Stimulated activated CD8-positive, alpha-beta memory T cell treated with anti-CD3 and anti-CD28 coated beads, Interleukin-7, amount 100 ng/mL, for 24 hours (primary cell): ENCODE measurements at places on chromosomes 1 and 21.

DNA sequence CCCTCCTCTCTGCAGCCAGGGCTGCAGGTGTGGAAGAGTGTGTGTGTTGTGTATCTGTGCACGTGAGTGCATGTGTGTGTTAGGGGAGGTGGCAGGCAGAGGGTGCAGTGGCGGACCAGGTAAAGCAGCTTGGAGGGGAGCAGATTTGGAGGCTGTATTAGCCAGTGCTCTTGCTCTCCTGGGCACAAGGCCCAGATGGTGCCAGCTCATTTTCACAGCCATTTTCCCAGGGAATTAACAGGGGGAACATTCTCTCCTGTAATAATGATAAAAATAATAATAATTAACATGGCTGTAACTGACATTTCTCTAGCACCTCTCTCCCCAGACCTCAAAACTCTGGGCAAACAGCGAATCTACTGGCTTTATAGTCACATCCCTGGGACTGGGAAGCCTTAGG lies 43.6 kb downstream of the LRRN2 start:
- DNase-seq: no peak

DNA sequence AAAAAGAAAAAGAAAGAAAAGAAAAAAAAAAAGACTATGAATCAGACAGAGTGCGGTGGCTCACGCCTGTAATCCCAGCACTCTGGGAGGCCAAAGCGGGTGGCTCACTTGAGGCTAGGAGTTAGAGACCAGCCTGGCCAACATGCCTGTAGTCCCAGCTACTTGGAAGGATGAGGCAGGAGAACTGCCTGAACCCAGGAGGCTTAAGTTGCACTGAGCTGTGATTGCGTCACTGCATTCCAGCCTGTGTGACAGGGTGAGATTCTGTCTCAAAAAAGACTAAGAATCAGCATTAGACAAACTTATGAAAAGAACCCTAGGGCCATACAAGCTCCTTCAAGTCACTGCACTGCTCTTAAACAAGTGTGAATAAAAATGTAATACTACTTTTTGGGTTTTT lies 16.9 kb downstream of the PSMB4 start:
- no peak for DNase-seq

DNA sequence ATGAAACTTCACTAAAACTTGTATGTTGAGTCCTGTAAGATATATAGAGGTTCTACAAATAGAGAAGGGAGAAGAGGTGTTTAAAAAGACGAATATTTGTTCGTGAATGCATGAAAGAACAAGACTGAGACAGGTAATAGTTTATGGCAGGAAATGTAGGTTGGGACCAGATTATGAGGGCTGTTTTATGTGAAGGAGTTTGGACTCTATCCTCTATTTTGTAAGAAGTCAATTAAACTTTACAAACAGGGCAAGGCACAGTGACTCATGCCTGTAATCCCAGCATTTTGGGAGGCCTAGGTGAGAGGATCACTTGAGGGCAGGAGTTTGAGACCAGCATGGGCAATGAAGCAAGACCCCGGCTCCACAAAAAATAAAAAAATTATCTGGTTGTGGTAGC lies 5.7 kb downstream of the SLC35A3 start:
- no peak for DNase-seq

- no peak for DNase-seq
These were observed 162.3 kb upstream of the ADAMTS5 start for GRCh38 chr21:27129215-27129614.

DNA sequence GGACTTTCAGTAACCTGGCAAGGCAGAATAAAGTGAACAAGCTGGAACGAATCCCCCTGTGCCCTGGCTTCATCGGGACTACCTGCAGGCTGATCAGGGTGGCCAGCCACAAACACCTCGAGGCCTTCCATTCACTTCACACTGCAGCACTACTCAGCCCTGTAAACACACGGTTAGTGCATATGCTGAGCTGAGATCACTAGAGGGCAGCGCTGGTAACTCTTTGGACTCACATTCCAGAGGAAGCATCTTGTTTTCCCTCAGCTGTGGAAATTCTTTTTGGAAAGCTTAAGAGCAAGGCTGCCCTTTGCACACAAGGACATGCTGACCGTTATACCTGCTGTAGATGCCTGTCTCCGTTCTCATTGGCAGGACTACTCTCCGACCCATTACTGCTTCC lies 32.1 kb downstream of the PCSK9 start:
- DNase-seq: no peak

- DNase-seq: no peak
These were observed 140.7 kb downstream of the CYYR1 start for GRCh38 chr21:26432410-26432809.

- no peak for DNase-seq
These were observed 110.7 kb upstream of the OLFM3 start for GRCh38 chr1:102107441-102107840.

DNA sequence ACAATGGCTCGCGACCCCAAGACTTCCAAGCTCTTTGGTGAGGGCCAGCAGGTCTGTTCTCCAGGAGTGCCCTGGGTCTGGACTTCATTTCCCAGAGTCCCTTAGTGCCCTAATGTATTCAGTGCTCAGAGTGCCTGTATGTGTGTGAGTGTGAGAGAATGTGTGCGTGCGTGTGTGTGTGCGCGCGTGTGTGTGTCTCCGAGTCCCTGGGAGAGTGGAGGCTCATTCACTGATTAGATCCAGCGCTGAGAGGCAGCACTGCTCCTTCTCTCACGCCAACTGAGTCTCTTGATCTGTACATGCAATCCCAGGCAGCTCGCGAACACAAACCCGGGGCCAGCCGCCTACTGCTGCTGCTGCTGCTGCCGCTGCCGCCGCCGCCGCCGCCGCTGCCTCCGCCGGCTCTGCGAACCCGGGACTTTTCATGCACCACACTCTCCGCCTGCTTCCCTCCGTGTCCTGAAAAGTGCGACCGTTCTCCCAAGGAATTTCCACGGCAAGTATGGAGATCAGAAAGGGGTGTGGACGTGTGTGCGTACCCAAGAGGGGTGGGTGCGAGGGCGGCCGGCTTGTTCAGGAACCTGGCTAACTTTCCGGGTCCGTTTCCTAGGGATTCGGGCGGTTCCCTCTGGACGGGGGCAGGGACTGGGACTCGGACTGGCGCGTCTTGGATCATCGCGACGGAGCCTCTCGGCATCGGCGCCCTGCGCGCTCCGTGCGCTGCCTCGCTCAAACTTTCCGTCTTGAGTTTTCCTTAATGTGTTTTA lies at the start of gene RNF220:
Gene RNF220 (plus strand): TSS at position 225 of the 767 bp plus-strand sequence.
- no peak for DNase-seq

GRCh38 chr1:114609026-114609425 lies 27.6 kb upstream of the BCAS2 start:
- DNase-seq: no peak

GRCh38 chr1:15833069-15833679 lies 14.3 kb upstream of the SPEN start:
- DNase-seq: no peak

DNA sequence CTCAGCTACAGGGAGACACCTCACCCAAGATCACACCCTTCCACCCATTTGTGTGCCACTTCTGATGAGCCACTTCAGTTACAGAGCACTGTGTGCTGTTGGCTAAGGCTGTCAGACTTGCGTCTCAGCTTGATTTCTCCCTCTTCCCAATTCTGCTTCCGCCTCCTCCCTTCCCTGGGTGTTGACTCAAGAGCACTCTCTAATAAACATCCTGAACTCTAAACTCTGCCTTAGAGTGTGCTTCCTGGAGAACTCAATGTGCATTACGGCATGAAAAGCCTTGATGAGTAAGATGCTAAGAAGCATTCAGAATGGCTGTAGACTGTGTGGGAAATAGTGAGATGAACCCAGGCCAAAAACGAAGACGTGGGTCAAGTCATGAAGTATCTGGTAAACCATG lies 54.9 kb upstream of the S1PR1 start:
- DNase-seq: no peak

DNA sequence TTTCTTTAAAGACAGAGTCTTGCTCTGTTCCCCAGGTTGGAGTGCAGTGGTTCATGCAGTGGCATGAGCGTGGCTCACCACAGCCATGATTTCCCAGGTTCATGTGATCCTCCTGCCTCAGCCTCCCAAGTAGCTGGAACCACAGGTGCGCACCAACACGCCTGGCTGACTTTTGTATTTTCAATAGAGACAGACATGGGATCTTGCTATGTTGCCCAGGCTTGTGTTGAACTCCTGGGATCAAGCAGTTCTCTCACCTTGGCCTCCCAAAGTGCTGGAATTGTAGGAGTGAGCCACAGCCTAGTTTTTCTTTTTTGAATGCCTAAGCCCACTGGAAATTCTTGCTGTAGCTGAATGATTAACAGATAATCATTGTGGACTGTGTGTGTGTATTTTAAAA lies 113.5 kb downstream of the RPS6KC1 start:
- DNase-seq: no peak

GRCh38 chr1:205800981-205801703 lies 11.9 kb downstream of the SLC41A1 start:
- DNase-seq: no peak

DNA sequence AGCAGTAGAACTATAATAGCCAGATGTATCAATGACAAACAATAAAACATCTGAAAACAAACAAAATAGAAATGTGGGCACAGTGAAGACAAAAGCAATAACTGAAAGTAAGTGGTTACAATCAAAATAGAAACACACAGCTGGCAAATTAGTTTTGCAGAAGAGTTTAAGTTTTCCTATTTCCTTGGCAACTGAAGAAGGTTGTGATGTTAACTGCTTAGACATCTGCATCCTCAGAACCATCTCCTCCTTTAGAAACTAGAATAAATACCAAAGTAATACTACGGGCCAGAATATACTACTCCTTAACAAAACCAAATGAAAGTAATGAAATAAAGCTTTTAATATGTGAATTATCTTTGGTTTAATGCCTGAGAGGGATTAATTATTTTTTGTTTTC lies 605.5 kb downstream of the LTN1 start:
- DNase-seq: no peak

- DNase-seq: no peak
These were observed 164.4 kb upstream of the EDN2 start for GRCh38 chr1:41648844-41649243.

DNA sequence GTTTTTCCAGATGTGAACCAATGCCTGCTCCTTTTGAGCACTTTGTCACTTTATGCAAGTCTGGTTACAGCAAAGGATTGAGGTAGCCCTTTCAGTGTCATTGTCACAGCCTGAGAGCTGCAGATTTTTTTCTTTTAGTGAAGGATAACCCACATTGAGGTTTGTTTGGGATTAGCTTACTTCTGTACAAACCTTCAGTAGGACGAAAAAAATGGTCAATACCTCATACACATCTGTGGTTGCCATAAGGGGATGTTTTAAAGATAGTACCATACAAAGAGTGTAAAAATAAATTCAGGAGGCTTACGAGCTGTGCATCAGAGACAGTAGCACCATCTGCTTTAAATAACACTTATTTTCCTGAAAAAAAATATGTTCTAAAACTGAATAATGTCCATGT lies 566.0 kb downstream of the AJAP1 start:
- DNase-seq: no peak

DNA sequence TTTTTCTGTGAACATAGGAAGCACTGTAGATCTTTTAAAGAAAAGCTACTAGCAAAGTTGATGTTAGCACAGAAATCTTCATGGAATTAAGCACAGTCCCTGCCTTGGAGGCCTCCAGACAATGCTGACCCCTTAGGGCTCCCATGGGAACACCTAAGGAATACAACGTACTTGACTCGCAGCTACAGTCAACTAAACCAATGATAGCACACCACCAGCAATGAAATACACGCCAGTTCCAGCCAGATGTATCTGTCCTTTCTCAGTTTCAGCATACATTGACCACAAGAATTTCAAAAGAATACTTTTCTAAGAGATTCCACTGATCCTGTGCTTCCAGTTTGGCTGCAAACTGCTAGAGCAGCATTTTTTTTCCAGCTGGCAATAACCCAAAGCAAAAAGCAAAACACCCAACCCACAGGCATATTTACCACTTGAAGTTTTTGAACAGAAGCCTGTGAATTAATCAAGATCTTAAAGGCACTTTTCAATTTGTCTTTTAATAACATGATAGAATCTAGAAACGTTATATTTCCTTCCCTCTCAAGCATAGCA lies 42.8 kb upstream of the KRTAP11-1 start:
- no peak for DNase-seq

- no peak for DNase-seq
These were observed 16.4 kb downstream of the ZBTB21 start for GRCh38 chr21:41993744-41994143.

DNA sequence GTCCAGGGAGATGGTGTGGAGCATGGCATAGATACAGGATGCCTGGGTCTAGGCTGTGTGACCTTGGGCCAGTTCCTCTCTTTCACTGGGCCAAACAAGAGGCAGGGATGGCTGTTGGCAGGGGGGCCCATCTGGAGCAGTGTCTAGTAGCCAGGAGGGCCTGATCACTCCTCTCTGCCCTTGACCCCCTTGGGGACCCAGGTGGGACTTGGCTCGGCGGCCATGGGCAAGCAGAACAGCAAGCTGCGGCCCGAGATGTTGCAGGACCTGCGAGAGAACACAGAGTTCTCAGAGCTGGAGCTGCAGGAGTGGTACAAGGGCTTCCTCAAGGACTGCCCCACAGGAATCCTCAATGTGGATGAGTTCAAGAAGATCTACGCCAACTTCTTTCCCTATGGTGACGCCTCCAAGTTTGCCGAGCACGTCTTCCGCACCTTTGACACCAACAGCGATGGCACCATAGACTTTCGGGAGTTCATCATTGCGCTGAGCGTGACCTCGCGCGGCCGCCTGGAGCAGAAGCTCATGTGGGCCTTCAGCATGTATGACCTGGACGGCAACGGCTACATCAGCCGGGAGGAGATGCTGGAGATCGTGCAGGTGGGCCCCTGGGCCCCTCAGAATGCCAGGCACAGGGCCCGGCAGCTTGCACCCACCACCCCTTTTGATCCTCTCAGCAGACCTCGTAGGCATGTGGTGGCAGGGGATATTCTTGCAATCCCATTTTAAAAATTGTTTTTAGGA lies 2.6 kb downstream of the HPCA start:
- no peak for DNase-seq

- DNase-seq: no peak
These were observed 22.7 kb upstream of the LRIF1 start for GRCh38 chr1:110986407-110986891.

GRCh38 chr21:15625363-15625762 lies 104.4 kb upstream of the USP25 start:
- DNase-seq: no peak

GRCh38 chr1:161185282-161185682 lies 8.0 kb upstream of the B4GALT3 start:
- no peak for DNase-seq

GRCh38 chr1:188877668-188878067 lies 1600.0 kb downstream of the BRINP3 start:
- DNase-seq: no peak

DNA sequence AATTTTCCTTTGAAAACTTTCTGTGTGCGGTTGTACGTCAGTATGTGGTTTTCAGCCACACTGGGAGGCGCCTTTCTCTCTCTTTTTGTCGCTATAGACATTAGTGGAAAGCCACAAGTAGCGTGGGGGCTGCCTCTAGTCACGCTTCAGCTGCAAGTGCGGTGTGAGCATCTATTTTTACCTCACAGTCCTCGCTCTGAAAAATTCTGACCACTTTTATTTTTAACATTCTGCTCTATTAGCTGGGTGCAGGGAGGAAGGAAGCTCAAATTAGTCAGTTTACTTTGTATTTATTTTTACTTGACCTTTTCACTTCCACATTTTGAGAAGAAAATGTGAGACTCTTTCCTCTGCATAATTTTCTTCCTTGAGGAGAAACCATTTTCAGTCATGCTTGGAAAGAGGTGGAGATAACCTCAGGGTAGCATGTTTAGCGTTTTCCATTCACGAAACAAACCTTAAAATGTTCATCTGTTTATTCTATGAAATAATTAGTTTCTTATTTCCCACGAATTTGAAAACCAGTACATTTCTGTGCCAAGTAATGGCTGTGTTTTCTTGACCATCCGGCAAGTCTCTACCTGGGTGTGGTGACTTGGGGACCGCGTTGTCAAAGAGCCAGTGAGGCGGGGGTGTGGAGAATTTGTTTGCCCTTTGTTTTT lies 35.6 kb downstream of the ADARB1 start:
- DNase-seq: no peak

GRCh38 chr1:158728510-158729225 lies 8.1 kb upstream of the OR6K3 start:
- DNase-seq: no peak
